ENCODE measurements at places on chromosomes 1 and 21.

DNA sequence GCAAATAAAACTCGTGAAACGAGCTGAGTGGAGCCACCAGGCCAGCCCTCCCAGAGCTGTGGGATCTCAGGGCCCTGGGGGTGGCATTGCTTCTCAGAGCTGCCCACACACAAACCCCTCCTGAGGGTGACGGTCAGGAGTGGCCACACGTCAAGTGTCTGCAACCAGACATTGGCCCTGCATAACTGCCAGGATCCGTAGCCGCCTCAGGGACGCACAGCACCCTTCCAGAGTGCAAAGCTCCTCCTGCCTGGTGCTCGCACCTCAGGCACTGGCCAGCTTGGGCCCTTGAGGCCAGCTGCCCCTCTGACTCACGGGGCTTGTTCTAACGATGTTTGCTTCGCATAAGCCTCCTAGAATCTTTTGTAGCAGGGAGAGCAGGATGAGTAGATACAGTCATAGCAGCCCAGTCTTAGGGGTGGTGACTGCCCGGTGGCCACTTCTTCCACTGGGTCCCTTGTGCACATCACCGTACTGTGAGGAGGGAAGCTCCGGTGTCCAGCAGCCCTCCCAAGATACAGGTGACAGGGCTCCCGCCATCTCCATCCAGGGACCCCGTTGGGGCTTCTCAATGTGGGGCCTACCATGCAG lies 5.0 kb downstream of the WNT3A start:
- DNase-seq, result no peak

- no peak for DNase-seq
Measured at GRCh38 chr1:244319283-244320132, 132.2 kb downstream of the ADSS2 start.

GRCh38 chr21:37528150-37528937 lies 161.8 kb downstream of the DYRK1A start:
- DNase-seq, result no peak

DNA sequence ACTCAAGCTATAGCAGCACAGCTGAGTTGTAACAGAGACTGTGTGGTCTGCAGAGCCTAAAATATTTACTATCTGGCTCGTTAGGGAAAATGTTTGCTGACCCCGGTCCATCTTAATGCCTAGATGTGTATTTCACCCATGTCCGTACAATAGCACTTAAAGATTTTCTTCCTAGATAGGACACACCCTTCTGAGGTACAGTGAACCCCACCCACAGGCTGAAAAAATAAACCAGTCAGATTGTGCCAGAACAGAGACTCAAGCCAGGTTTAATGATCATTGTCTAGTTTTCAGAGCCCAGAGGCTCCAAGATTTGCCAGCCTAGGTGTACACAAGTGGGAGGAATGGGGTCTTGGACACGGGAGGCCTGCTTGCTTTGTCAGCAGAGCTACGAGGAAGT lies 5.6 kb downstream of the AMIGO1 start:
- DNase-seq, result no peak

GRCh38 chr1:151158326-151158725 lies 1.9 kb downstream of the TNFAIP8L2 start:
- DNase-seq, result no peak

DNA sequence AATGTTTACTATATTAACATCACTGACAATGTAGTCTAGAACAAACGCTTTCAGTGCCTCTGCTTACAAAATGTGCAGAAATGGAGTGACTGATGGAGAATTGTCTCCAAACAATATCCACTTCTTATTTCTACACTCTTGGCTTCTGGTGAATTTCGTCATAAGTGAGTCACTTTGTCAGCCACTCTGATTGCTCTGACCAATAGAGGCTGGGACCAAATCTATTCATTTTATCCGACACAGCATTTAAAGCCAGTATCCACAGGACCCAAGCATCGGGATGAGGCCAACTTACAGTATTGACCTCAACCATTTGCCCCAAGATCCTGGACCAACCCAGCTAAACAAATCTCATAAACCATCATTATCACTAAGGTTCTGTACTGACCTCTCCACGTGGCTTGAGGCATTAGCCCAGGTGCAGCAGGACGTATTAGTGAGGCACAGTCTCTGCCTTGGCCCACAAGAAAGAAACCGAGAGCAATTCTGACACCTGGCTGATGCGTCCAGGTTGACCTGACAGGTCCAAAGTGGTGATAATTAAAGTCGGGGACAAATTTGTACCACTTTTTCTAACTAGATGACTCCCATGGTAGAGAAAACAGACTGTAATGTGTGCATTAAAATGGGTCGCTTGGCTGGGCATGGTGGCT lies 53.3 kb upstream of the ERO1B start:
- no peak for DNase-seq

GRCh38 chr1:89171067-89171438 lies 4.8 kb downstream of the GBP7 start:
- DNase-seq, result no peak

- DNase-seq, result no peak
Measured at GRCh38 chr1:206097381-206097780, 19.8 kb downstream of the AVPR1B start.

GRCh38 chr1:109923131-109923945 lies 12.7 kb downstream of the CSF1 start:
- no peak for DNase-seq

GRCh38 chr1:11482198-11482597 lies 3.2 kb downstream of the DISP3 start:
- DNase-seq, result no peak

GRCh38 chr1:57312869-57313268 lies 111.0 kb downstream of the DAB1 start:
- DNase-seq, result no peak

DNA sequence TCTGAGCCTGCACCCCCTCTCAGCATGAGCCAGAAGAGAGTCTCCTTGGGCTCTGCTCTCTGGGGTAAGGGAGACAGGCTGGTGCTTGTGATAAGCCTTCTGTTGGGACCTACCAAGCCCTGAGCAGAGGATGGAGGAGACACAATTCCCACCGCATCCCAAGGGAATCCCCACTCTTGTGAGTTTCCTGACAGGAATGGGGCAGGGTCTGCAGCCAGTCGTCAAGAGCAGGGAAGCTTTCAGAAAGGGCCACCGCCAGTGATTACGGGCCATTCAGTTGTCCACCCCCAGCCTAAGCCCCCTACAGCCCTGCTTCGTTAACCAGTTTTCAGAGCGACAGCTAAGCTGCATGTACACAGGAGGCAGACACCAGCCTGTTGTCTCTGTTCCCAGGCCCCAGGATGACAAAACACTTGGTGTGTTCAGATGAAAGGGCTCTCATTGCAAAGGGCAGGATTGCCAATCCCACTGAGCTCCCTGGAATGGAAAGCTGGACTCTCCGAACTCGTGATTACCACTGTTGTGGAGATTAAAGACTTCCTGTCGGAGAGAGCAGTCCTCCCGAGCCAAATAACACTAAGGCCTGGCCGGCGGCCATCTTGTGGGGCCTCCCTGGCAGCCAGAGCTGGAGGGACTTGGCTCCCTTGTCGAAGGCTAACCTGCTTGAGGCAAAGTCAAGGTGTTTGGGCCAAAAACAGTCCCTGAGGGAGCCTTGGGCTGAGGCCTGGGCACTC lies 37.4 kb upstream of the SLC30A1 start:
- DNase-seq, result no peak

- DNase-seq, result no peak
Measured at GRCh38 chr1:190373705-190374336, 103.8 kb downstream of the BRINP3 start.

DNA sequence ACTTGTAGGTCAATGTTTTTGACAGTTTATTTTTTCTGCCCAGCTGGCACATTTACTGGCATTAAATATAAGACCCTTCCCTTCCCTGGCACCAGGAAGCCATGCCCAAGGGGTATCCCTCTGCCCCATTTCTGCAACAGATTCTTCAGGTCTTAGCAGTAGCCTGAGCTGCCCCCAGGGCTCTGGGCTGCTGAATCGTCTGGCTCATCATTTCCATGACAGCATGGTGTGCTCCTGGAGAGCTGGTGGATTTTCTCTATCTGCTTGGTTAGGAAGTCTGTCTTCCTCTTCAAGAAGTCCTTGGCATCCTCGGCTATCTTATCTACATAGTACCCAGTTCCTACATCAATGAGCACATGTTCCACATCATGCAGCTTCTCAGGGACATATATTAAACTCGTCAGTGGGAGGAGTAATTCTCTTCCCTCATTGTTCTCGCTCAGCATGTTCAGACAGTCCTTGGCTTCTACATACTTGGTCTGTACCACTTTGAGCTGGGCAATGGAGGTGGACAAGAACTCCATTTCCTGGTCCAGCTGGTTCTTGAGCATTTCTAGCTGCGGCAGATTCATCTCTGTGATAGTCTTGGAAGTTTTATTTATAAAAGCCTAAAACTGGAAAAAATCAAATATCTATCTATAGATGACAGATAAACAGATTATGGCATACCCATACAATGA lies 23.5 kb downstream of the MIA3 start:
- DNase-seq, result no peak

DNA sequence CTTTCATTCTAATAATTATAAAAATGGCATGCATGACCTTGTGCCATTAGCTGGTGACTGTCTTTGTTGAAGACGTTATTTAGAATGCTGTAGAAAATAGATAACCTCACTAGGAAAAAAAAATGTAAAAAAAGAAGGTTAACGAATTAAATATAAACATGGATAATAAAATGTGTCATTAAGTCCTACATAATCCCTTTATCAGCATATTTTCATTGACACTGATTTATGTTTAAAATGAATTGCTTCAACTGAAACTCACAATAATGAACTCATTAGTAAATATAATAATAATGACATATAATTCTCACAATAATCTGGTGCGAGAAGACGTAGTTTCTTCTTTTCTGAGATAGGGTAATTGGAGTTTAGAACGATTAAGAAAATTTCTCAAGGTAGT lies 4.7 kb downstream of the TMPRSS15 start:
- DNase-seq, result no peak

DNA sequence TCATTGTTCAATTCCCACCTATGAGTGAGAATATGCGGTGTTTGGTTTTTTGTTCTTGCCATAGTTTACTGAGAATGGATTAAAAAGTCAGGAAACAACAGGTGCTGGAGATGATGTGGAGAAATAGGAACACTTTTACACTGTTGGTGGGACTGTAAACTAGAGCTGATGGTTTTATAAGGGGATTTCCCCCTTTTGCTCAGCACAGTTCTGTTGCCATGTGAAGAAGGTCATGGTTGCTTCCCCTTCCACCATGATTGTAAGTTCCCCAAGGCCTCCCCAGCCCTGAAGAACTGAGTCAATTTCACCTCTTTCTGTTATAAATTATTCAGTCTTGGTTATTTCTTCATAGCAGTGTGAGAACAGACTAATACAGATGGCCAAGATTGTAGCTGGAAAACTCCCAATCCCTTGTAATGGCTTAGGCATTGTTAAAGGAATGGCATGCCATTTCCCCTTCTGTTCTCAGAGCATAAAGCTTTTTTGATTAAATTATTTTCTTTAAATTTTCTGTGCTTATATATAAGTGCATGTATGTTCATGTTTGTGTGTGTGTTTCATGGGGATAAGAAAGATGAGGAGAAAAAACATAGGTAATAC lies 144.8 kb downstream of the BACH1 start:
- no peak for DNase-seq

GRCh38 chr1:47894410-47895278 lies 102.5 kb downstream of the TRABD2B start:
- no peak for DNase-seq

- no peak for DNase-seq
Measured at GRCh38 chr1:243452092-243452491, 196.3 kb downstream of the SDCCAG8 start.

DNA sequence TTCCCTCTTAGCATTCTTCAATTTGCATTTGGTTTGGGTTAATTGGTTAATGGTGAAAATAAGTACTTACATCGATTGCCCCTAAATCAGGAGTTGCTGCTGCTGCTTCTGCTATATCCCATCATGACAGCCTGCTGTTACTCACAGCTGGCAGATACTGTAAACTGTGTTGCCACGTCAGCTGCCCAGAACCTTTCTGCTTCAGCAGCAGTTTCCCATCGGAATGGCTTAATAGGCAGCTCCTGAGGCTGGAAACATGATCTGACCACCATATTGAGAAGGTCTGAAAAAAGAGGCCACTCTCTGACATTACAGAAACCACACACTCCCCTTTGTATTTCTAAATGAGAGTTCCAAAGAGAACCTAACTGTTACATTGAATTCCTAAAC lies 14.3 kb upstream of the SEC16B start:
- no peak for DNase-seq

- DNase-seq, result no peak
Measured at GRCh38 chr1:214700437-214700836, 97.4 kb downstream of the CENPF start.

- no peak for DNase-seq
Measured at GRCh38 chr1:183842795-183843144, 37.9 kb downstream of the RGL1 start.

DNA sequence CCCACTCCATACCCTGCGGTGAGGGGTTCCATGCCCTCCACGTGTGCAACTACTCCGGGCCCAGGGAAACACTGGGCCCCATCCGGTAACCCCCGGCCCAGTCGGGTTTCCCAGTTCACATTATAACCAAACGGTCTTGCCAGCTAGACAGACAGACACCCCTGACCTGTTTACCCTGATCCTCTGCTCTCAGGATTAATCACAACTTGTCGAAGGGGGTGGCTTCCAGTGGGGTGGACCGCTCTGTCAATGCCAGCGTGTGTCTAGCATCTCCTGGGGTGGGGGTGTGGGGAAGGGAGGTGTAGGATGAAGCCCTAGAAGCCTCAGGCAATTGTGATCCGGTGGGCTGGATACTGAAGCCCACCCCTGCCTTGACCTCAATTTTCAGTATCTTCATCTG lies 4.6 kb upstream of the OLIG2 start:
- DNase-seq, result no peak

GRCh38 chr21:35414056-35414455 lies 365.0 kb upstream of the RUNX1 start:
- no peak for DNase-seq

- DNase-seq, result no peak
Measured at GRCh38 chr1:77271852-77272580, 9.8 kb upstream of the AK5 start.

- DNase-seq, result no peak
Measured at GRCh38 chr1:24003331-24003972, 23.3 kb upstream of the SRSF10 start.

DNA sequence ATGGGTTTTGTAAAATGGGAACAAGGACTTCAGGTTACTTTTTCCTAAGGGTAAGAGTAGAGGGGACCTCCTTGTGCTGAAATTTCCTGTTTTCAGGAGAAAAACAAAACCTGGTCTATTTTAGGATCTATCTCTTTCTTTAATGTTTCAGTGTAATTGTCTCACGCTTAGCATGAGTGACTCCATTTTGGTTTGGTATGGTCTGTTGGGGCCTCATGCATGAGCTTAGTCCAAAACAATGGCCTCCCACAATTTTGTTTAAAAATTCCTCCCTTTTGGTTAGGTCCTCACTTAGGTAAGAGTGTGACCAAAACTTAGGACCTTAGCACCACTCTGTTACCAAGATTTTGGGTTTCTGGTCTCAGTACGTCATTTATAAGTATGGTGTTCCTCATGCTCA lies 67.2 kb upstream of the TEKT2 start:
- no peak for DNase-seq

DNA sequence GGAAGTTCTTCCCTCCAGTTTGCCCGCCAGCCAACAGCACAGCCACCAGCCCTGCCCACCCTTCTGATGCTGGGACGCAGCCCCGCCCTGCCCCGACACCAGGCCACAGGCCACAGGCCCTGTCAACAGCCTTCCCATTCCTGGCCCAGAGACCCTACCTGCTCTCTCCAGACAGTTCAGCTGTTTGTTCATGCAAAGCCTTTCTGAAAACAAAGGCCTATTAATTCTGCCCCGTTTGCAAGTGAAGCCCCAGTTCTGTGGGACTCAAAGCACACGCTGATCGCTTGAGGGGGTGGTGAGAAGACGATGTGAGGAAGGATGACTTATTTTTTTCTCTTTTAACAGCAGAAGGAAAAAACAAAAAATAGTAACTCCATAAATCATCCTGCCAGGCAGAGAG lies 55.4 kb upstream of the KIF26B start:
- no peak for DNase-seq
